ENCODE measurements at places on chromosomes 2 and 18.

DNA sequence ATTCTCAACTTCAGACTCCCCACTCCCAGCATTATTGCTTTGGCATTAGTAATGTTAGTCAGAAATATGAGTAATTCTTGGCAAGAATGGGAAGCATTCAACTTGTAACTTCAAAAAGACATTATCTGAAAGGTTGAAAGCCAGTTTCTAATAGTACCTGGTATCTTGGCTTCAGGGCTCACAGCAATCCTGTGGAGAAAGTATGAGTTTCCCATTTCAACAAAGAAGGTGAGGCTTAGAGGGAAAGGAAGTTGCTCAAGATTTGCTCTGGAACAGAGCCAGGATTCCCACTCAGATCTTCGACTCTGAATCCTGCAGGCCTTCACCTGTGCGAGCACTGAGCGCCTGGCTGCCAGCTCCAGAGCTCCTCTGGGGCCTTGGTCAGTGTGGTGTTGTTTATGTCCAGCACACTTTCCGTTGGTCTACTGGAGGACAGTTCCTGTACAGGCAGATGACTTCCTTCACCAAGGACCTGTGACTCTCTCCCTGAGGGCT is 136.1 kb downstream of the MCFD2 start:
- DNase-seq, result no peak

- DNase-seq, result no peak
These were observed 47.5 kb downstream of the ANKRD44 start for GRCh38 chr2:197263077-197263476.

GRCh38 chr2:10162586-10163497 is 40.3 kb downstream of the RRM2 start:
- DNase-seq, result no peak

DNA sequence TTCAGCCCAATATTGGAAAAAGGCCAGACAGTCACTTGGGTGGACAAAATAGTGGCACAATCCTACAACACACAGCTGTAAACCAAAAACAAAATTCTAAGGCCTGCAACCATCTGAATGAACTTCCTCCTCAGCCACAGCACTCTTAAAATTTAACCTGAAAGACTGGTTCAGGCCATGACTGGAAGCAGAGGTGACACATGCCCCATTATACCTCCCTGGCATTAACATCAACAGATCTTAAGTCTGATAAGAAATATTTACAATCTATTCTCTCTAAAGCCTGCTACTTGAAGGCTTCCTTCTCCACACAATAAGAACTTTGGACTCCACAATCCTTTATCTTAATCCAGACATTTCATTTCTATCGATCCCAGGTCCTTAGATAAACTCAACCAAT is 192.4 kb upstream of the LRP1B start:
- DNase-seq, result no peak

- DNase-seq, result no peak
These were observed 987 bp upstream of the DLX1 start for GRCh38 chr2:172084395-172084644.

DNA sequence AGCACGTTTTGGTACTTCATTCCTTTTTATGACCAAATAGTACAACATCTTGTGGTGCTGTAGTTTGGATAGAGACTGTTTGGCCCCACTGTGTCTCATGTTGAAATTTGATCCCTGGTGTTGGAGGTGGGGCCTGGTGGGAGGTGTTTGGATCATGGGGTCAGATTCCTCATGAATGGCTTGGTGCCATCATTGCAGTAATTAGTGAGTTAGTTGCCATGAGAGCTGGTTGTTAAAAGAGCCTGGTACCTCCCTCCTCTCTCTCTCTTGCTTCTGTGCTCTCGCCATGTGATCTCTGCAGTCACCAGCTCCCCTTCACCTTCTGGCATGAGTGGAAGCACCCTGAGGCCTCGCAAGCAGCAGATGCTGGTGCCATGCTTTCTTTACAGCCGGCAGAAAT is 50.9 kb downstream of the NCAPH start:
- DNase-seq, result no peak

GRCh38 chr18:55420665-55421307 is 167.2 kb downstream of the TCF4 start:
- no peak for DNase-seq

DNA sequence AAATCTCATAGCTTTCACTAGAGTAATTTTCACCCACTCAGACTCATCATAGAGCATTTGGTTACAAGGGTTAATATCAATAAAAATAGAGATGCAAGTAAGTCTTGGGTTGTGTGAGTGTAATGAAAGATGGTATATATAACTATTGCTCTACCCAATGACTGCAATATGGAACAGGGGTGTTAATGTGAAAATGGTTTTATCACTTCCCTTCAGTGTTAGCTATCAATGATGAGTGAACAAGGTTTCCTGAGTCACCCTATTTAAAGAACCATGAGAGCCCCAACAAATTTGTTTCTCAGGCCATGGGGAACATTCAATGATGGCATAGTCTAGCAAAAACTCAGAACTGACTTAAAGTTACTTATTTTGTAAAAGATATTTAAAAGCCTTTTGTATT is 1133.6 kb upstream of the ZEB2 start:
- DNase-seq, result no peak

GRCh38 chr2:217459680-217460405 is 543.0 kb downstream of the TNS1 start:
- no peak for DNase-seq

- DNase-seq, result no peak
These were observed 57.4 kb upstream of the RAPH1 start for GRCh38 chr2:203592470-203592869.

DNA sequence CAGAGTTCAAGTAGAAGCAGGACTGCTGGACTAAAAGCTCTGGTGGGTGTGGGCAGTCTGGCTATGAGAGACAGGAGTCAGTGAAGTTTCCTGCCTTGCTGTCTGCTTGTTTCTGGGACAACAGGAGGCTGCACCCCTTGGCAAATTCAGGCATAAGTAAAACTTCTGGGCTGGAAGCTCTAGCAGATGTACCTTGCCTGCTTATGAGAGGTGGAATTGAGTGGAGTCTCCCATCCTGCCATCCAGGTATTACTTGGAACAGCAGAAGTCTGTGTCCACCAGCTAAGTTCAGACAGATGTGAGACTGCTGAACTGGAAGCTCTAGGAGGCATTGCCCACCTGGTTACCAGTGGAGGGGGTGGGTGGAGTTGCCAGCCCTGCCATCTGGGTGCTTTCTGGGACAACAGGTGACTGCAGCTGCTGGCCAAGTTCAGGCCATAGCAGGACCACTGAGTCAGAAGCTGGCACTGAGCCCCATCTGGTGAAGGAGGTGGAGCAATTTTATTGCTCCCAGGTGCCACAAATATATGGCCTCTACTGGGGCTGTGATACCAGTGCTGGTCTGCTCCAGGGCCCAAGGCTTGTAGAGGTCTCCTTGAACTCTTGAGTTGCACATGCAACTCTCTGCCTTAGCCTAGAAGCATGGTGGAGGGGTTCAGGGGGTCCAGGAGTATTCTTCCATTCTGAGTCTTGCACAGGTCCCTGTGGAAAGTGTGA is 199.4 kb upstream of the FN1 start:
- no peak for DNase-seq

- no peak for DNase-seq
These were observed 106.4 kb downstream of the POLR1A start for GRCh38 chr2:85999061-85999831.

GRCh38 chr2:144583741-144584453 is 64.0 kb upstream of the ZEB2 start:
- no peak for DNase-seq

DNA sequence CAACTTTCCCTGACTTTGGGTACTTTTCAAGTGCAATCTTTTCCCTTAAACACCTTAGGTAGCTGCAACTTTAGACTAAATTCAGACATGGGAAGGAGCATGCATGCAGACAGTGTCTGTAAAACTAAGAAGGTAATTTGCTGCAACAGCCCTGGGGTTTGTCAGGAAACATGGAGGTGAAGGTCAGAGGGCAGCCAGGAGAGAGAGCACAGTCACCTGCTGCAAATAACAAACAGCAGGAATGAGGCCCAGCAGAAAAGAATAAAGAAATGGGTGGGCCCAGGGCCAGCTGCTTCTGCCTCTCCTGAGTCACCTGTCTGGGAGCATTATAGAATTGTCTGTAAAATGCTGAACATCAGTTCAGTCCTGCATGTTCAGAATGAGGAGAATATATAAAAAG is 35.2 kb downstream of the MTHFD2 start:
- DNase-seq, result no peak

DNA sequence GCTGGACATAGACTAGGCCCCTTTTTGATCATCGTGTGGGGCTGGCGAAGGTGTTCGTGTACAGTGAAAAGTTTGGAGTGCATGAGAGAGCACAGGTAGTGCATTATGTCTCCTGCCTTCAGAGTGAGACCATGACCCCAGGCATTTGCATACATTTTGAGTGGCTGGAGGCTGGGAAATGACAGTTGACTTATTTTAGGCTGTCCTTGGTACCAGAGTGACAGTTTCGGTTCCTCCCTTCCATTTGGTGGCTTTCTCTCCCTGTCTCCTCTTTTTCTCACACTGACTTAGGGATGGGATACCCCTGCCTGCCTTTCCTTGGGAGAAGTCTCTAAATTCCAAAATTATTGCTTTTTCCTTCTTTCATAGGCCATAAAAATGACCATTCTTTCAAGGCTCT is 20.1 kb downstream of the SERPINB12 start:
- DNase-seq, result no peak

DNA sequence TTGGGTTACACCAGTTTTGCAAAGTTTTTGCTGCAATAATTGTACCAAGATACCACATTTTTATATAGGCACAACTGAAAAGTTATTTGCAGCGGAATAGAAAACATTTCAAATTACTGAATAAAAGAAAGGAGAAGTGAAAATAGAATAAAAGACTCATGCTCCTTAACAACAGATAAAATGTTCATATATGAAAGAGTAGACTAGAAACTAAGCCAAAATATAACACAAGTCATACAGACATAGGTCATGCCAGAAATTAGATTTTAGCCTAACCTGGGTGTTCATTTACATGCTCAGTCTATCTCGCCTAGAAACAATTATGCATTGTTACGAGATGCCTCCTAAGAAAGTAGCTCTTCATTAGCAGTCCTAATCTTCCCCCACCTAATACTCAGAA is 16.4 kb upstream of the MAP3K20 start:
- no peak for DNase-seq

GRCh38 chr2:100200985-100201384 is 58.6 kb upstream of the AFF3 start:
- DNase-seq, result no peak

DNA sequence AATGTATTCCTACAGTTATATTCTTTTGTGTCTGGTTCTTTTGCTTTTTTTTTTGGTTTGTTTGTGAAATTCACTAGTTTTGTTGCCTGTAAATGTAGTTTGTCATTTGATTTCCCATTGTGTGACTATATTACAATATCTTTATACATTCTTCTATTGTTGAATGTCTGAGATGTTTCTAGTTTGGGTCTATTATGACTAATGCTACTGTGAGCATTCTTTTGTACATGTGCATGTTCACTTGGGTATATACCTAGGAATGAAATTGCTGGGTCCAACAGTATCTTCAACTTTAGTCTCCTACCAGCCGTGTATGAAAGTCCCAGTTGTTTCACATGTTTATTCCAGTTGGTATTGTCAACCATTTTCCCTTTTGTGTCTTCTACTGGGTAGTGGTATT is 112.7 kb upstream of the RBMS1 start:
- no peak for DNase-seq

GRCh38 chr2:154974041-154974440 is 275.5 kb downstream of the KCNJ3 start:
- no peak for DNase-seq

GRCh38 chr2:48112911-48113680 is 206.8 kb upstream of the FBXO11 start:
- no peak for DNase-seq

- DNase-seq, result no peak
These were observed 31.6 kb downstream of the TNS1 start for GRCh38 chr2:217971166-217971565.

DNA sequence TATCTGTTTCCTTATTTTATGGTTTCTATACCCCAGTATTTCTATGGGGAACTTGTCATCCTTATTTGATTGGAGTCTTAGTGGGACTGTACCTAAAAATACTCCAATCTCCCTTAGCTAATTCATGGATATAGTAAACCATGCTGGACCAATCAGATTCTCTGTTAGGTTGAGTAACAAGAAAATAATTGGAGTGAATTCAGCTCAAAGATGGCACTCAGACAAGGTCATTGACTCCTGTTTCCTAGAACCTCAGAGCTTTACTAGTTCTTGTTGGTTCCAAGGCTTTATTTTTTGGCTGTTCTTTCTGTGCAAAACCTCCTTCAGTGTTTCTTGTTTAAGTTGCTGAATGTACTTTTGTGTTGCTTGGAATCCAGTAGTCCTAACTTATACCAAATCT is 31.9 kb upstream of the CPS1 start:
- DNase-seq, result no peak

DNA sequence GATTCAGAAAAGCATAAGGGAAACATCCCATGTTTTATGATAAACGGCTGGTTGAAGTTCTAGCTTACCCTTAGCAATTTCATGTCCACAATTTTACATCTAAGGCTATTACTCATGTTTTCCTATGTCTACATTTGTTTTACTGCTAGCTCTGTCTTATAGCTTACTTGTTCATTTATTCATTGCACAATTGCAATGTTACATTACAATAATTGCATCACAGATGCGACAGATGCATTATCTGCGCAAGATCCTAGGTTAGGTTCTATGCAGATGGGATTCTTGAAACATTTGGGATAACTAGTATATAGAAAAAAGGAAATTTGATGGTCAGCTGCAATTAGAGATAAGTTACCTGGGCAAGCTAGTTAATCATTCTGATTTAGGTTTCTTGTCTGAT is 108.4 kb downstream of the ARHGAP28 start:
- DNase-seq, result no peak

DNA sequence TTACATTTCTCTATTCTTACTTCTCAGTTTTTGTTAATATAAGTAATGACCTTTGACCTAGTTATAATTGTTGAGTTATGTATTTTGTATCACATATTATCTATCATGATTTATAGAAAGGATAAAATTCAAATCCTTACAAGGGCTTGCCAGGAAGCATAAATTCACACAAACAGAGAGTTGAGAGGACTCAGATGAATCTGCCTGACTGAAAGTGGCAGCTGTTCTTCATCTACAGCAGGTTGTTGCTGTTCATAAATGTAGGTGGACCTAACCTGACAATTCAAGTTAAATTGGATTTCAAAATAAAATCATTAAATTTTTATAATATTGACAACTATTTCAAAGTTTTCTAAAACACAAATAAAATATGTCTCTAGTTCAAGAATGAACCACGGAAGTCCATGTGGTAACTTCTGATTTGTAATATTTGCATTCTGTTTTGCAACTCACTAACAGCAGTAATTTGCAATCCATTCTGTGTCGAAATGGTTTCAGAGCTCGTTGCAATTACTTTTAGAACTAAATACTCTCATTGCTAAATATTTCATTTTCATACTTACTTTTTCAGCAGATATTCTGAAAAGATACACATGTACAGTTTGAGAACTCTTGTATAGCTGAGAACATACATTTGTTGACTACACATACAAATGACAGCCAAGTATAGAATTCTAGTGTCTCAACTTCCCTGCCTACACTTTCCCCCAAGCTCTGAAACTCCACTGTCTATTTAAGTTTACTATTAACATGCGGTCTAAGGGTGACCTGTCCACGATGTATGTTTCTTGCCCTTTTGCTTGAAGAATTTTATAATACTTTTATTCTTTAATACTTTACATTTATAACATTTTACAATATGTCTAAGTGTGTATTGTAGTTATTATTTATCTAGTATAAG is 25.7 kb downstream of the SCN7A start:
- no peak for DNase-seq
